Vagina (tissue), 2 donors: ENCODE measurements at places on chromosomes 3 and 15. TPM values are rescaled to one million over a fixed set of nuclear protein-coding genes. Genes with fewer than 3 reads are reported as not detected.

Gene FSIP1
- 0.98 TPM for total RNA-seq

Gene SNURF
- 10.3 TPM for total RNA-seq

Gene ADIPOQ
- total RNA-seq: 36.6 TPM

Gene RCN2
- 39.5 TPM for total RNA-seq

Gene P2RY1
- 17.9 TPM for total RNA-seq

Gene CMTM8
- 4.7 TPM for total RNA-seq

Gene SENP5
- total RNA-seq: 50.6 TPM

Gene IQCH
- 1.5 TPM for total RNA-seq

Gene POPDC2
- 3.4 TPM for total RNA-seq

Gene CACNA2D2
- total RNA-seq: 2.5 TPM

Gene LTF
- total RNA-seq: not detected

Gene CHRD
- 32.7 TPM for total RNA-seq

Gene SLC51A
- total RNA-seq: 1.2 TPM

Gene ABTB1
- 59.7 TPM for total RNA-seq

Gene CPA3
- 14.5 TPM for total RNA-seq

Gene PCSK6
- 7.4 TPM for total RNA-seq

Gene MCTP2
- 21.1 TPM for total RNA-seq

- no peaks in the 10 kb centered on the region for H3K36me3 ChIP-seq
- DNase-seq: no peak
- no peaks in the 10 kb centered on the region for H3K27me3 ChIP-seq
- no peak overlapping the region for H3K4me3 ChIP-seq
- peaks cover 53% of the 10 kb centered on the region for H3K4me1 ChIP-seq
- peak overlapping the region; percentile 37 for H3K27ac ChIP-seq
Observed at GRCh38 chr3:13483988-13484695, 4.0 kb downstream of the HDAC11 start.

- no peak overlapping the region for H3K27ac ChIP-seq
- no peak for DNase-seq
- no peak overlapping the region for H3K4me3 ChIP-seq
Observed at GRCh38 chr3:57100046-57100695, 39.7 kb downstream of the SPATA12 start.

DNA sequence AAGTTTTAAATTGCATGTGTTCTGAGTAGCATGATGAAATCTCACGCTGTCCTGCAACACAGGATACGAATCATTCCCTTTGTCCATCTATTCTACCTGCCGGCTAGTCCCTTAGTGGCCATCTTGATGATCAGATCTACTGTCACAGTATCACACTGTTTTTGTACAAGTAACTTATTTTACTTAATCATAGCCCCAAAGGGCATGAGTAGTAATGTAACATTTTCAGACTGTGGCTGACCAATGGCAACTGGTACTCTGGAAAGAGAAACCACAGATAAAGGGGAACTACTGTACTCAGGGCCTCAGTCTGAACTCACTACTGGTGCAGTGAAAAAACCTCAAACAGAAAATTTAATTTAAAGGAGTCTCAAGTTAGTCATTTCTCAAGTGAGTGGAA lies 127.3 kb upstream of the MRPL3 start:
- no peaks in the 10 kb centered on the region for H3K27me3 ChIP-seq
- H3K36me3 ChIP-seq: no peaks in the 10 kb centered on the region
- H3K4me1 ChIP-seq: no peaks in the 10 kb centered on the region
- DNase-seq: no peak

- no peak for DNase-seq
- peaks cover 48% of the 10 kb centered on the region for H3K4me1 ChIP-seq
- no peaks in the 10 kb centered on the region for H3K27me3 ChIP-seq
- H3K27ac ChIP-seq: peak overlapping the region; percentile 95
- H3K36me3 ChIP-seq: peaks cover 8% of the 10 kb centered on the region
- H3K4me3 ChIP-seq: peak overlapping the region; percentile 98
Observed at GRCh38 chr3:112561484-112561733, 353 bp downstream of the ATG3 start.

GRCh38 chr3:178712247-178712646 lies 176.0 kb downstream of the KCNMB2 start:
- no peak for DNase-seq
- no peaks in the 10 kb centered on the region for H3K27me3 ChIP-seq
- H3K4me3 ChIP-seq: no peak overlapping the region
- H3K4me1 ChIP-seq: peaks cover 1% of the 10 kb centered on the region
- no peak overlapping the region for H3K27ac ChIP-seq
- H3K36me3 ChIP-seq: no peaks in the 10 kb centered on the region

DNA sequence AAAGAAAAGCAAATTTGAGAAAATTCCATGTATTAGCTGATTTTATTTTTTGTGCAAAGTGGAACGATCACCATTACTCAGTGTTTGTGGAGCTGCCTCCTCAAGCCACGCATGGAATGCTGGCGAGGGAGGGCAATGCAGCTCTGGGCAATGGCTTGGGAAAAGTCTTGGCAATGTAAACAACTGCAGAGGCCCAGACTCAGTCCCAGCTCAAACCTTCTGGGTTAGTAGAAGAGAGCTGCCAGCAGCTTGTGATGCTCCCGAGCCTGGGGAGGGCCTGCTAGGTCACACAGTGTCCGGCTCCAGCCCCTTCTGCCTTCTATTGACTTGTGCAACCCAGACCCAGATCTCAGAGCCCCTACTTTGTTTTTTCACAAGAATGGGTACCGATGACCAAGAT lies 4.3 kb downstream of the EPHB1 start:
- H3K4me3 ChIP-seq: no peak overlapping the region
- H3K4me1 ChIP-seq: peaks cover 24% of the 10 kb centered on the region
- DNase-seq: no peak
- H3K36me3 ChIP-seq: no peaks in the 10 kb centered on the region
- H3K27me3 ChIP-seq: no peaks in the 10 kb centered on the region
- no peak overlapping the region for H3K27ac ChIP-seq

GRCh38 chr15:85890620-85890980 lies 95.9 kb upstream of the KLHL25 start:
- no peaks in the 10 kb centered on the region for H3K4me1 ChIP-seq
- H3K4me3 ChIP-seq: no peak overlapping the region
- no peaks in the 10 kb centered on the region for H3K36me3 ChIP-seq
- no peak overlapping the region for H3K27ac ChIP-seq

DNA sequence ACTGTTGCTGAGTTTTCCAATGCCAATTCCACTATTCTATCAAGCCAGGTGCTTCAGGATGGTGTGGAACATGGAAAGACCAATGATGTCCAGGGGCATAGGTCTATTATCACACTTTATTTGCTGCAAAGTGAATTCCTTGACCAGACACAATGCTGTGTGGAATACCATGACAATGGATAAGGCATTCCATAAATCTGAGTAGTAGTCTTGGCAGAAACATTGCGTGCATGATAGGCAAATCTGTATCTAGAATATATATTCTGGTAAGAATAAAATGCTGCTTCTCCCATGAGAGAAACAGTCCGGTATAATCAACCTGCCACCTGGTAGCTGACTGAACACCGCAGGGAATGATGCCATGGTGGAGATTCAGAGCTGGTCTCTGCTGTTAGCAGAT lies 70.0 kb upstream of the ALDH1A3 start:
- no peak overlapping the region for H3K4me3 ChIP-seq
- no peaks in the 10 kb centered on the region for H3K4me1 ChIP-seq
- no peaks in the 10 kb centered on the region for H3K36me3 ChIP-seq

GRCh38 chr3:105322570-105323273 lies 44.0 kb upstream of the ALCAM start:
- no peak overlapping the region for H3K4me3 ChIP-seq
- no peaks in the 10 kb centered on the region for H3K27me3 ChIP-seq
- no peak overlapping the region for H3K27ac ChIP-seq
- no peaks in the 10 kb centered on the region for H3K36me3 ChIP-seq
- no peak for DNase-seq
- no peaks in the 10 kb centered on the region for H3K4me1 ChIP-seq

DNA sequence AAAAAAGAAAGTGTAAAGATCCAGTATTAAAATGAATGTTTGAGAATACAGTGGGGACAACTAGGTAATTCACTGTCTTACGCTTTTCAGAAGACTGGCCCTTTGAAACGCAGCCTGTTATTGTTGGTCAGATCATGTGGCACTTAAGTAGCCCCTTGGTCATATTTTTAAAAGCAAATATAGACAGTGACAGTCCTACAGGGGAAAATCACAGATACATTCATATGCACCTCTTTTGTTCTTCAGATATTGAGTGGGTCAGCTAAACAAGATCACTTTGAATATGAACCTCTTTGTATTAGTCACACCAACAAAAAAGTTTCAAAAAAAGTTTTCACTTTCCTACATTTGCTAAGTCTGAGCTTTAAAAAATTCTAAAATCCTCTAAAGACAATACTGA lies 36.0 kb downstream of the TIGIT start:
- DNase-seq: no peak
- no peak overlapping the region for H3K27ac ChIP-seq
- H3K27me3 ChIP-seq: no peaks in the 10 kb centered on the region
- no peak overlapping the region for H3K4me3 ChIP-seq

- no peaks in the 10 kb centered on the region for H3K4me1 ChIP-seq
- no peaks in the 10 kb centered on the region for H3K36me3 ChIP-seq
- H3K4me3 ChIP-seq: no peak overlapping the region
- H3K27ac ChIP-seq: no peak overlapping the region
- no peak for DNase-seq
- H3K27me3 ChIP-seq: no peaks in the 10 kb centered on the region
Observed at GRCh38 chr3:166191411-166191810, 354.2 kb upstream of the BCHE start.

DNA sequence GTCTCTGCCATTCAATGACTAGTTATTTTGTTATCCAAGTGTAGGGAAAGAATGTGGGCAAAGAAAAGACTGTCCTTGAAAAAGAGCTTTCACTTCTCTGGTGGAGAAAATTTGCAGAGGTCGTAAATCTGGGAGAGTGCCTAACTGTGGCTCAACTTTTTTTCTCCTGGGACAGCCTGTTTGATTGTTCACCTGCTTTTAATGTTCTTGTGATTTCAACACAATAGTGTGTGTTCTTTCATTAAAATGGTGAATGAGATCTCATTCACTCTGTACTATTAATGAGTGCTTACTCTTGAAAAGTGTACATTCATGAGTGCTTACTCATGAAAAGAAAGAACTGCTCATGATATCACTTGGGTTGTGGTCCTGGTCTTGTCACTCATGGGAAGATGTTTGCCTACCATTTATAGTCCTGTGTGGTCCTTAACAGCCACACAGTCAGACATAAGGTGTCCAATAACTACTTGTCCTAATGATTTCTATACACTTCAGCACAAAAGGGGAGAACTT lies 567.3 kb downstream of the GRM7 start:
- no peaks in the 10 kb centered on the region for H3K36me3 ChIP-seq
- no peak for DNase-seq
- H3K4me3 ChIP-seq: no peak overlapping the region
- no peaks in the 10 kb centered on the region for H3K27me3 ChIP-seq
- H3K4me1 ChIP-seq: no peaks in the 10 kb centered on the region

DNA sequence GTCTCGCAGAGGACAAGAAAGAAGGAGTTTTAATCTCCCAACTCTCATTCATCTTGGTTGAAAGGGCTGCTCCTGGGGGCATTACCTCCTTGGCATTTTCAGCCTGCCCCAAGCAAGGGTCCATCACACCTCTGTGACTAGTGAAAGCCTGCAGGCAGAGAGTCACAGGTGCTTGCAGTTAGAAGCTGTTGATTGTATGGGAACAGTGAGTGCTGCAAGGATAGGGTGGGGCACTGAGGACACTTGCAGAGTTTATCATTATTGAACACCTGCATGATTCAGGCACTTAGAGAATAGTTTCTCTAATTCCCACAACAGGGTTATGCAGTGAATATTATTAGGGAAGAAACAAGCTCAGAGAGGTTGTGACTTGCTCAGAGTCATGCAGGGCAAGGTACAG lies 41.7 kb upstream of the IGF2BP2 start:
- no peak overlapping the region for H3K4me3 ChIP-seq
- H3K27me3 ChIP-seq: no peaks in the 10 kb centered on the region
- no peak overlapping the region for H3K27ac ChIP-seq

- no peaks in the 10 kb centered on the region for H3K27me3 ChIP-seq
- no peaks in the 10 kb centered on the region for H3K4me1 ChIP-seq
- no peak overlapping the region for H3K4me3 ChIP-seq
- no peak for DNase-seq
- no peaks in the 10 kb centered on the region for H3K36me3 ChIP-seq
- H3K27ac ChIP-seq: no peak overlapping the region
Observed at GRCh38 chr3:111159391-111159790, 87.8 kb downstream of the NECTIN3 start.
